Activated T-cell treated with anti-CD3 and anti-CD28 coated beads, Interleukin-2, amount 50 U/mL, for 4 hours (primary cell): ENCODE measurements at places on chromosomes 5 and 9.

DNA sequence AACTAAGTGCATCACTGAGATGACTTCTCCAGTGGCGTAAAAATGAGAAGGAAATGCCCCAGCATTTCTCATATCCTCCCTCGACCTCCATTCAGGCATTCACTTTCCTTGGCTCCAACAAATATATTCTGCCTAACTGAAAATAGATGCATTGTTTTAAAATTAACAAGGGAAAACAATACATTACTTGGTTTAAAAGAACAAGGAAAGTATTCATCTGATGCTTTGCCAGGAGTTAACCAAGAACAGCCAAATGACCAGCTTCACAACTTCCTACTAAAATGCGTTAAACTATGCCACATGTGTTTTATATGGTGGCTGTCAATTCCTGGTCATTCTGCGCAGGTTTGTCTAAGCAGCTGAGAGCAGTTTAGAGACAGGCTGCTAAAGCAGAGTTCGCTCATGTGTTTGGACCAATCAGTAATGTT, 121.4 kb downstream of the GNAQ start:
- no peak for DNase-seq

GRCh38 chr5:73596705-73597328, 29.2 kb upstream of the ARHGEF28 start:
- DNase-seq: no peak

DNA sequence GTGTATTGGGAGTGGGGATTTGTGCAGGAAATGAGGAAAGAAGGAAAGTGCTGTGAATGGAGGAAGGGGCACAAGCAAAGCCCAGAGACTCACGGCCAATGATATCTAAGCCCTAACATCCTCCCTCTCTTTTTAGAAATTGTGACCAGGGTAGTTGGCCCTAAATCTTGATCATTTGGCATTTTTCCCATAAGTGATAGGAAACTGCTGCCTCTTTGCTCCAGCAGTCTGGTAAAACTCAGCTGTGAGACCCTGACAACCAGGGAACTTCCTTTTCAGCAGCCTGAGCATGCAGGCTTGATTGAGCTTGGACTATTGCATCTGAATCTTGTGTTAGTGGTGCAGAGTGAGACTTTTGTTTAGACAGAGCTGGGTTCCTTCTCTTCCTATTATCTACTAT, 9.6 kb upstream of the ADRB2 start:
- DNase-seq: no peak

DNA sequence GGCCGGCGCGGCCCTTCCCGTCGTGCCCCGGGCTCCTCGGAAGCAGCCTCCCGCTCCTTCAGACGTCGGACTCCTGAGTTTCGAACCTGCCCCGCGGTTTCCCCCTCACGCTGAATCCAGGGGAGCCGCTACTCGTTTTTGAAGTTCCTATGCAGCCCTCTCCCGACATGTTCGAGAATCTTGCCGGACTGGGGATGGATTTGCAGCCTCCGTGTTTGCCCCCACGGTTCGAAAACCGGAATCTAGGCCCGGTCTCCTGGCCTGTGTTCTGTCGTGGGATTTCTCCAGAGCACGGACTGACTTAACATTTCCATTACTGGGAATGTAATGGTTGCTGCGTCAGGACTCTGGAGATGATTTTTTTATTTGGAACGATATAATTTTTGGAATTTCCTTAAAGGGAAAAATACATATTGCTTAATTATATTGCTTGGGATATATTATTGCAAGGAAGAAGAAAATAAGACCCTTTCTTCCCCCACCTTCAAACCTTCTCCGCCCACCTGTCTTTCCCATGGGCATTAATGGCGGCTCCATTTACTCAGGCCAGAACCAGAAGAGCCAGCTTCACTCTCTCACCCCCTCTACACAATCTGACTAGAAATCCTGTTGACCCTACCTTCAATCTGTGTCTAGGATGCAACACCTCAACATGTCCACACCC, 8.5 kb upstream of the MGAT1 start:
- no peak for DNase-seq

GRCh38 chr5:66343370-66344071, 199.4 kb downstream of the SREK1 start:
- DNase-seq: no peak

DNA sequence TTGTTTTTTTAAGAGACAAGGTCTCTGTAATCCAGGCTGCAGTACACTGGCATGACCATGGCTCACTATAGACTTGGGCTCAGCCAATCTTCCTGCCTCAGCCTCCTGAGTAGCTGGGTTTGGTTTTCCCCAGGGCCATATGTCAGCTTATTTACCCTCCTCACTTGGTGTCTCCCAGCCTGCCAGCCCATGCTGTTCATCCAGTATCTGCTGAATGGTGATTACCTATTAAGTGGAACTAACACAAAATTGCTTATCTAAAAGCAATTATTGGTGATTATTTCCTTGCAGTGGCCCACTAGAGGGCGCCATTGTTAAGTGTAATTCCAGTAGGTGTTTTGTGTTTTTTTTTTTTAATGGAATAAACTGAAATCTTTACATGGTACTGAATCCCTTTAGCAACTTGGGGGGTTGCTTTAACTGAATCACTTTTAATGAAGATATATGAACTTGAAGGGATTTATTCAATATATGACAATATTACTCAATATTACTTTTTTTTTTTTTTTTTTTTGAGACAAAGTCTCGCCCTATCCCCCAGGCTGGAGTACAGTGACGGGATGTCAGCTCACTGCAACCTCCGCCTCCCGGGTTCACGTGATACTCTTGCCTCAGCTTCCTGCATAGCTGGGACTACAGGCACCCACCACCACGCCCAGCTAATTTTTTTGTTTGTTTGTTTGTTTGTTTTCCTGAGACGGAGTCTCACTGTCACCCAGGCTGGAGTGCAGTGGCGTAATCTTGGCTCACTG, 13.8 kb downstream of the EXOSC2 start:
- DNase-seq: peak; percentile 71

GRCh38 chr9:111937781-111938426, 41.3 kb downstream of the UGCG start:
- DNase-seq: peak; percentile 48

- no peak for DNase-seq
Observed at GRCh38 chr5:116459301-116459700, 115.3 kb downstream of the SEMA6A start.

DNA sequence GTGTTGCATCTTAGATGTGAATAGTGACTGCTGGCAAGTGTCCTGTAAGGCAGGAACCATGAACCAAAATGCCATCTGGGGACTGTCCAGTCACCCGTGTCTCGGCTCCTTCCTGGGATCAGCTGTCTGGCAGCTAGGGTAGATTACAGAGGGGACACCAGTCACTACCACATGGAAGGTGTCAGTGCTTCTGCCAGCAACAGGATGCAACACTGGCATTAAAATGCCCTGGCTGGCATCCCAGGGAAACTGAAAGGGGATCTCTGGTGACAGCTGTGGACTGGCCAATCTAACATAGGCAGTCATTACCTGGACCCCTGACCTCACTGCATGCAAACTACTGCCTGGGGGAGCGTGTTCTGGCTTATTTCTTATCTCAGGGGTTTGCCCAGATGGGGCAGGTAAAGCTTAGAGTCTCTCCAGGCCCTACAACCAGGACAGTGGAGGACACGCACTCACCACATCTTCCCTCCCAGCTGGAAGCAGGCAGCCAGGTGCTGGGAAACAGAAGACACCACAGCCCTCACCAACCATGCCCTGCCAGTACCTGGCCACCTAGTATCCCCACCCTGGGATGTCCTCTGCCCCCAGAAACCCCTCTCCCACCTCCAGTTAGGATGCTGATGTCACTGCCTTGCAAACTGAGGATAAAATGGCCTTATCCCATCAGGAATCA, 83.8 kb downstream of the SEMA4D start:
- no peak for DNase-seq

DNA sequence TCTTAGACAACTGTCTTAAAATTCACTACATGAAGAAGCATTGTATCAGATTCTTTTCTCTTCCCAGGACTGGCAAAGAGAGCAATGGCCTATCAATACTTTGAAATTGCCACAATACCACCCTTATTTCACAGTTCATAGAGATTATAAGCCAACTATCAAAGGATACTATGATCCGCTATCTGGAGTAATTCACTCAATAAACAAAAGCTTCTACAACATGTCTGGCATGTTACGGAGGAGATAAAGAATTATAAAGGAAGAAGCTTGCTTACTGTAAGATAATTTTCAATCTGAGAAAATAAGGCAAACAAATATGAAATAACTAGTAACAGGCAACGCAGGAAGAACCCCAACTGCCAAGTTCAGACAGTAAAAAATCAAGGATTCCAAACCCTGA, 114.8 kb downstream of the GNAQ start:
- DNase-seq: no peak

GRCh38 chr5:154071799-154072413, 33.1 kb downstream of the MFAP3 start:
- no peak for DNase-seq

GRCh38 chr9:68443624-68444023, 87.2 kb downstream of the PGM5 start:
- DNase-seq: no peak

- DNase-seq: no peak
Observed at GRCh38 chr9:100211476-100211875, 112.4 kb downstream of the INVS start.

- DNase-seq: no peak
Observed at GRCh38 chr5:95845391-95845790, 22.9 kb upstream of the GLRX start.

DNA sequence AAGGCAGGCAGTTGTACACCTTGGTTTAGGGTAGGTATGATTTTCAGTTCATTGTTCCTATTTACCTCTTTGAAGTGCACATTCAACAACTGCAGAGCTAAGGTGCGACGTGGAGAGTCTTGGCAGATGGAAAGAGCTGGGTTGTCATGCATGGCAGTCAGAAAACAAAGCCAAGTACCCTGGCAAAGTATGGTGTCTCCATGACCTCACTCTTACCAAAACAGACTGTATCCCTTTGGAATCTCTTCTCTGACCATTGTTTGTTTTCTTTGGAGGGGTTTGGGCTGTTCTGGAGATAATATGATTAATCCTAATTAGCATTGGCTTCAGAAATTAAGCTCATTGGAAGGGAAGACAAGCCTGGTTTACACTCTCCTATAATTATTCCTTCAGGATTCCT, 665.7 kb downstream of the DNAH5 start:
- DNase-seq: no peak

DNA sequence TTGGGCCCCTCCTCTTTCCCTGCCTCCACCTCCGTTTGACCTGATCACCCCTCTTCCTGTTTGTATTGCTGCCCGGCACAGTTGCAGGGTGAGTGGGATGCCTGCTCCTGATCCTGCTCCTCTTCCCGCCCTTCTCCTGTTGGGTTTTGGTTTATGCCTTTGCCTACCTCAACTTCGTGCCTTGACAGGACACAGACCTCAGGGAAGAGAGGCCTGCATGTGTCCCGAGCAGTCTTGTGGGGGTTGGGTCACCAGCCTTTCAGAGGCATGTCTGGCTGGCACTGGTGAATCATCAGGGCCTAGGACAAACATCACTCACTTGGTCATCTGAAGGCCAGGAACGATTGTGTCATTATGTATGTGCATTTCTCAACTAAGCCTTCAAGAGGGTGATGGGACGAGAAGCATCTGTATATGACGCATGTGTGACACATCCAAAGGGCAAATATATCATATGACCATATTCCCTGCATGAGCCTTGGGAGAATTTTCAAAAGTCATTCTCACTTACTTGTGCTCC, 56.9 kb downstream of the NPR3 start:
- DNase-seq: no peak

DNA sequence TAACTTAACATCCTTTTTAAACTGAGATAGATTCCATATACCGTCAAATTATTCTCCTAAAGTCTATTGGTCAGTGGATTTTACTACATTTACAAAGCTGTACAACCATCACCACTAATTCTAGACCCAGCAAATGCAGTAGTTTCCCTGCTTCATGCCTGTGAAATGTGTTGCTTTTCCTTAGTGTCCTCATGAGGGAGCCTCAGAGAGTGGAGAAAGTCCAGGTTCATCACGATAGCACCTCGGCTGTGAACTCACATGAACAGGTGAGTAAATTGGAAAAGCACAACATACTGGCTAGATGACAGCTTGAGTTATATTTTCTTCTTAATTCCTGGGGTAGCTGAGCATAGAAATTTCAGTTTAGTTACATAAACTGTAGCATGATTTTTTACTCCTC, 653.7 kb downstream of the MTRR start:
- no peak for DNase-seq

DNA sequence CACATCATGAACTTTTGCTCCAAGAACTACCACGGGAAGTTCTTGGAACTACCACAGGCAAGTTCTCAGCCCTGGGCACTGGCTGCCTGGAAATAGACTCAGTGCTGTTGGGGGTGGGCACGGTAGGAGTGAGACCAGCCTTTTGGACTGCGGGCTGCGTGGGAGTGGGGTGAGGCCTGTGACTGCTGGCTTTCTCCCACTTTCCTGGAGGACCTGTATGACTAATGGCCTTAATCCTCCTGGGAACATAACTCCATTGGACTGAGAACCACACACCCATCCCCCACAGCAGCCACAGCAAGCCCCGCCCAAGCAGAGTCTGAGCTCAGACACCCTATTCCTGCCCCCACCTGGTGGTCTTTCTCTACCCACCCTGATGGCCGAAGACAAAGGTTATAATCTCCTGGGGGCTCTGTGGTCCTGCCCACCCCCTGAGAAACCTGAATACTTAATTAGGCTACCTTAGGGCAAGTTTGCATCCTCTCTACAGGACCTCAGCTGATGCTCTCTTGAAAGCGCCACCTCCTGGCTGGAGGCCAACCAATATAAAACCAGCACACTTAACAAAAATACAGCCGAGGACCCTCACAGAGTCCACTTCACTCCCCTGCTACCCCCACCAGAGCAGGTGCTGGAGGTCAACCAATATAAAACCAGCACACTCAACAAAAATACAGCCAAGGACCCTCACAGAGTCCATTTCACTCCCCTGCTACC, 112.6 kb downstream of the CACNA1B start:
- DNase-seq: no peak

GRCh38 chr5:59496524-59497134, 396.9 kb downstream of the PDE4D start:
- DNase-seq: no peak

- no peak for DNase-seq
Observed at GRCh38 chr5:12392246-12392645, 488.0 kb upstream of the CTNND2 start.

GRCh38 chr5:143225511-143225910, 178.0 kb downstream of the NR3C1 start:
- DNase-seq: no peak
